SK-N-SH (cell line): ENCODE measurements at places on chromosomes 5 and 9.
A peak's percentile ranks its signal among the peaks of the same experiment; 100 is the strongest.

DNA sequence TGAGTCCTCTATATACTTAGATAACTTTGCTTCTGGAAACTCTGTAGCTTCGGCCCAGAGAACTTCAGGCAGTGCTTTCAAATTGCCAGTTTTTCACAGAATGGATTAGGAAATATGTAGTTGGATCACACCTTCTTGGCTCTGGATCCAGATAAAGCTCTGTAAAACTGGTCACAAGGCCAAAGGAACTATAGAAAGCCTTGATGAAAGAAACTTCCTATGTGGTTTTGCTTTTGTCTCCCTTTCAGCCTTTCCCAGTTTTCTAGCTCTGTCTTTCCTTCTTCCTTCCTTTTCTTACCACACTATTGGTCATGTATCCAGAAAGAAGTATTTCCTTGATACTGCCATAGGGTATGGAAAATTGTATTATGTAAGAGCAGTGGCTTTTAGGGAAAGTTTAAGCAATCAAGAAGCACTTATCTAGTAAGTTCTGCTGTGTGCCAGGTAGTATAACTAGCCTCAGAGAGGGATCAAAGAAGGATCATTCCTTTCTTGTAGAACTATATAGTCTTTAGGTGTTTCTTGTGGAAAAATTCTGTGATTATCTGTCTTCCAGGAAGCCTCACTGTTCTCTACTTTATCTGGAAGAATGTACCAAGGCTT, 6.3 kb downstream of the GPR21 start:
- no peak for DNase-seq

DNA sequence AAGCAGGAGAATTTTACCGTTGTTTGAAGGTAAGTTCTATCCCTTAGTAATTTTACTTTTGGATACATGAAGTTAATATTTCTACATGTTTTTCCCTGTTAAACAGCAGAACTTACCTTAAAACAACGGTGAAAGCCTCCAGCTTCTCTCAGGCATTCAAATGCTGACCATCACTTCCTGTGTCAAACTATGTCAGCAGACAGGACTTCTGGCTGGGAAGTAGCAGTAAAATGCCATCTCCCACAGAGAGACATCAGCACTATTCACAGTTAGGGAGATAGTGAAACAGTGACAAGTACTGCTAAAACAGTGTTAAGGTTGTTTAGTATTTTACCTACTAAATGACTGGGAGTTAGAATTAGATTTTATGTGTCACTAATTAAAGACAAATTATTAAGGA, 34.2 kb upstream of the GOLGA1 start:
- DNase-seq, result no peak

- no peak for DNase-seq
These were observed 384.0 kb downstream of the NR2F1-AS1 start for GRCh38 chr5:93196986-93197385.

GRCh38 chr5:58381566-58381965, 78.3 kb downstream of the PLK2 start:
- DNase-seq, result no peak

- no peak for DNase-seq
These were observed 137.2 kb upstream of the TAF11L2 start for GRCh38 chr5:17360879-17361278.

GRCh38 chr5:134464988-134465815, 53.5 kb upstream of the CDKN2AIPNL start:
- no peak for DNase-seq

- DNase-seq, result peak; percentile 83
These were observed at the start of gene PARP8 for GRCh38 chr5:50666261-50667022. Gene PARP8 (plus strand): TSS chr5:50666637. CDS start chr5:50667096, 459 bp downstream.

DNA sequence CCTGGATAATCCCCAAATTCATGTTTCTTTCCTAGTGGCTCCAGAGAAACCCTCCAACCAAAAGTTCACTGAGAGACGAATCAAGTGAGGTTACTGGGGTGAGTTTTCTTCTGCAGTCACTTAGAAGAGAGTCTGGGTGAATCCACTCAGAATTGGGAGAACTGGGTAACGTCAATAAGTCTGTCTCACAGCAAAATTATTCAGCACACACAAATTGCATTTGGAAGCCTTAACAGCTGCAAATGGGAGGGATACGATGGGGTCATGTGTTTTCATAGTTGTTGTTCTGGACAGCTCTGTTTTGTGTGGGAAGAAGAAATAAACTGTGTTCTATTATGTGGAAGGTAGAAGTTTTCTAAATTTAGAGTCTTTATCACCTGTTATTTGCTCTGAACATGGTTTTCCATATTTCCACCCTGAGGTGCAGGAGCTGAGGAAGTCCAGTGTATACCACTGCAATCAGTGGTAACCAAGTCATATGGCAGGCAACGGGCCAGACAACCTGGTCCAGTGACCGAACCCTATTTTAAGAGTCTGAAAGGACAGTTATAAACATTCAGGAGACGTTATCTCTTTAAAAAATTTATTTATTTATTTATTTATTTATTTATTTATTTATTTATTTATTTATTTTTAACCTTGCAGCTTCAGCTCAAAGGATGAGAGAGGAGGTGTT, 21.9 kb downstream of the MARCHF3 start:
- no peak for DNase-seq

DNA sequence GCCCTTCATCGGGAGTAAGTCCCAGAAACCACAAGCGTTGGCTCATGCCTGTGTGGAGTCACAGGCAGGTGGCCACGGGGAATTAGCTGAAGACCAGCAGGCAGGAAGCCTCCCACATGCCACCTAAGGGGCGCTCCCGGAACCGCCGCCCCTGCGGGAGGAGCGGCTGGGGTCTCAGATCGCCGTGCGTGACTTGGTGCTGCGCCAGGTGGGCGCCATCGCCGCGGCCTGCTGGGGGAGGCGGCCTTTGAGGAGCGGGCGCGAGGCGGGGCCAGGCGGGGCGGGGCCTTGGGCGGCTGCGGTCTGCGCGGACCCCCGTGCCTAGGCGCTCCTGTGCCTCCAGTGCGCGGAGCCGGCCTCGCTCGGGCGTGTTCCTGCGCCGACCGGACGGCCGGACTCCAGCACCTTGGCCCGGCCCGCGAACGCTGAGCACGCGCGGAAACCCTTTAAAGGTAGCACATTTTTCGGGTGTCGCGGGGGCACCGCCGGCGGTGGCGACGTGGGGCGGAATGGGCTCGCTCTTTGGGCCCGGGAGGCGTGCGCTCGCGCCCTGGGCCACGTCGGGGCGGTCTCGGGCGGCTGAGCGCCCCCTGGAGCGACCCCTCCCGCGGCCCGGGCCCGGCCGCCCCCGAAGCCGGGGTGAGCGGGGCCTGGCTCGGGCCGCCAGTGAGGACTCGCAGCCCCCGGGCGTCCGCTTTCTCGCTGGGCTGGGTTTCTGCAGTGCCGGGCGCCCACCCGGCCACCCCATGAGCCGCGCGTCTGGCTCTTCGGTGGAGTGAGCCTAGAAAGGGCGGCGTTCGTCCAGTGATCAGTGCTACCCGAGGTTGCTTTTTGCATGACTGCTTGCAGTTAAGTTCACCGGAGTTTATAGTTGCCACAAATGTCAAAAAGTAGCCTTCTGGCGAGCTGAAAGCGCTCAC, 24.5 kb downstream of the LECT2 start:
- DNase-seq, result peak; percentile 65

GRCh38 chr5:67308988-67309688, 112.5 kb upstream of the CD180 start:
- DNase-seq, result no peak

DNA sequence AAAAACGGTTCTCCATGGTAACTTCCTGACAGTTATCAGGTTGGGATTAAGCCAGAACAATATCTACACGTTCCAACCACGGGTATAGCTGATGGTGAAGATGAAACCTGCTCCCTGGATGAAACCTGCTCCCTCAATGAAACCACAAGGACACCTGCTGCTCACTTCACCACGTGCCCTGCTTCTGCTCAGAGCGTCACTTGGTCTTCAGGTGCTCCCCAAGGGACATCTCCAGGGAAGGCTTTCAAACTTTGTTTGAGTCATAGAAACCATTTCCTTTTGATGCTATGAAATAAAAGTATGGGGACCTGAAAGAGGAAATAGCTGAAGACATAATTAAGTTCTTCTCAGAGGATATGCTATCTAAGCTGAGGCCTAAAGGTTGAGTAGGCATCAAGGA, 242.4 kb downstream of the MED10 start:
- DNase-seq, result no peak

- DNase-seq, result no peak
These were observed 17.7 kb downstream of the IL31RA start for GRCh38 chr5:55868846-55869245.

DNA sequence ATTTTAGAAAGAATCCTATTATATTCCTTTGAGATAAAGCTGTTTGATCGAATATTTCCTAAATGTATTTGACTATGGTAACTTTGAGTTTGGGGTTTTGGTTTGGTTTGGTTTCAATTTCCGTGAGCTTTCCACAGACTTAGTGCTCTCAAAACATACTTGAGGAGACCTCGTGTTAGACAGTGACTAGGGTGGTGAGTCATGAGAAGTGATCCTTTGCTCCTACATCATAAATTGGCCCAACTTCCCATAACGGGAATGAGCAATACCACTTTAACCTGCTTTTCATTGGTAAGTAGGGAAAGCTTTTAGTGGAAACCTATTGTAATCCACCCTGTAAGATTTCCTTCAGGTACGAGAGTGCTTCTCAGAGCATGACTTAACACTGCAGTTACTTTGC, 3.8 kb upstream of the RASEF start:
- no peak for DNase-seq

GRCh38 chr9:129310666-129311350, 132.7 kb upstream of the IER5L start:
- DNase-seq, result no peak

DNA sequence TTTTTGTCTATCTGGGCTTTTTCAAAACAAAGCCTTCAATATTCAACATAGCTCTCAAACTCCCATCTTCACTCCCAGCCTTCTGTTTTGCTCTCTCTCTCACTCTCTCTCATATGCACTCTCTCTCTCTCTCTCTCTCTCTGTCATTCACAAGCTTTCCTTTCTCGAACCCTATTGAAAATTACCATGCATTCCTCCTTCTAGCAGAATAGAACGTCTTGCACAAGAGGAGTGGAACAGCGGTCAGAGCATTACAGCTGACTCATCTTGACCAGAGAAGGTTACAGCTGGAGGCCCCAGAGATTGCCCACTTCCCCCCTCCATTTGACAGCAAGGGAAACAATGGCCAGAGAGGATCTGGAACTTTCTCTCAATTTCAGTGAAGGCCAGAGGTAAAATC, 51.0 kb upstream of the LIFR start:
- DNase-seq, result no peak

DNA sequence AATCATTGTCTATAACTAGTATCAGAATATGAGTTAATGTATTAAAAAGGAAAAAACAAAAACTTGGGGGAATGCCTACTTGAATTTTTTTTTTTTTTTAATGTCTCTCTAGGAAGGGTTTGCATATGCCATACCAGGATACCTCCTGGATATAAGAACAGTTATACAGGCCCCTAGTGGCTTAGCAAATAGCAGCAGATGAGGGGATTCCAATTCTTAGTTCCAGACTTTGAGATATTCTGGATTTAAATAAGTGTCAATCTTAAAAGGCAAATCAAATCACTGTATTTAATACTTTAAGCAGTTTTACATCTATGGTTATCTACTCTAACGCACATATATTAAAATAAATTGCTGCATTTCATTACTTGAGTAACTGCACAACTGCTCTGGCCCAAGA, 1055.5 kb upstream of the DMAC1 start:
- peak; percentile 57 for DNase-seq
